Natural killer cell (primary cell): ENCODE measurements at places on chromosomes 11 and 22.

- peaks cover 55% of the 10 kb centered on the region for H3K4me1 ChIP-seq
- H3K27me3 ChIP-seq = no peaks in the 10 kb centered on the region
- no peak overlapping the region for H3K27ac ChIP-seq
- DNase-seq = no peak
Observed at GRCh38 chr22:49871482-49871881, 17.8 kb downstream of the ZBED4 start.

- no peak for DNase-seq
- H3K27ac ChIP-seq = no peak overlapping the region
- no peak overlapping the region for H3K4me3 ChIP-seq
- no peaks in the 10 kb centered on the region for H3K27me3 ChIP-seq
- H3K4me1 ChIP-seq = no peaks in the 10 kb centered on the region
Observed at GRCh38 chr11:15845261-15845660, 511.1 kb downstream of the SOX6 start.

GRCh38 chr11:65915101-65915820 lies 3.6 kb downstream of the C11orf68 start:
- no peak overlapping the region for H3K4me3 ChIP-seq
- H3K27ac ChIP-seq = no peak overlapping the region
- no peaks in the 10 kb centered on the region for H3K27me3 ChIP-seq

GRCh38 chr11:12167061-12168000 lies 56.9 kb downstream of the MICAL2 start:
- DNase-seq = no peak
- H3K27me3 ChIP-seq = no peaks in the 10 kb centered on the region
- H3K4me1 ChIP-seq = peaks cover 6% of the 10 kb centered on the region

DNA sequence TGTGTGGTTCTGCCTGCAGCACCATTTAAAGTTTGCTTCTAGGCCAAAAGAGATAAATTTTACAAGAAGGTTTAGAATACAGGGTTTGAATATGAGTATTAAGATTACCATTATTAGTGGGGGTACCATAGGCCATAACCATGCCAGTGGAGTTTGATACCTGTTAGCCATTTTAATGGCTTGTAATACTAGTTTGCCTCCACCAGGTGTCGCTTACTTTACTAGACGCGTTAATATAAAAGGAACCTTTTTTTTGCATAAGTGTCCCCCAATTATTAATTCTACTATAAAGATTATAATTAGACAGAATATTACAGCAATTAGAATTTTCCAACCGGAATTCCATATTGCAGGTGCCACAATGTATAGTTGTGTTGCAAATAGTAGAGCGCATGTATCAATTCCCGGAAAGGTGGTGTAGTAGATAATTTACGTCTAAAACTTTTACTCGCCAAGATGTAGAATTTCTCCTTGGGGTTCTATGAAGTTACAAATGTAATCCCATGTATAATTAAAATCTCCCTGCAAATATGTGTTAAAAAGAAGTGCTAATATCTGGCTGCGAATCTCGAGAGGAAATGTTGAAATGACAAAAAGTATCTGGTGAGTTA lies 16.1 kb downstream of the MS4A6E start:
- H3K4me3 ChIP-seq = no peak overlapping the region
- no peaks in the 10 kb centered on the region for H3K36me3 ChIP-seq
- H3K27ac ChIP-seq = no peak overlapping the region

DNA sequence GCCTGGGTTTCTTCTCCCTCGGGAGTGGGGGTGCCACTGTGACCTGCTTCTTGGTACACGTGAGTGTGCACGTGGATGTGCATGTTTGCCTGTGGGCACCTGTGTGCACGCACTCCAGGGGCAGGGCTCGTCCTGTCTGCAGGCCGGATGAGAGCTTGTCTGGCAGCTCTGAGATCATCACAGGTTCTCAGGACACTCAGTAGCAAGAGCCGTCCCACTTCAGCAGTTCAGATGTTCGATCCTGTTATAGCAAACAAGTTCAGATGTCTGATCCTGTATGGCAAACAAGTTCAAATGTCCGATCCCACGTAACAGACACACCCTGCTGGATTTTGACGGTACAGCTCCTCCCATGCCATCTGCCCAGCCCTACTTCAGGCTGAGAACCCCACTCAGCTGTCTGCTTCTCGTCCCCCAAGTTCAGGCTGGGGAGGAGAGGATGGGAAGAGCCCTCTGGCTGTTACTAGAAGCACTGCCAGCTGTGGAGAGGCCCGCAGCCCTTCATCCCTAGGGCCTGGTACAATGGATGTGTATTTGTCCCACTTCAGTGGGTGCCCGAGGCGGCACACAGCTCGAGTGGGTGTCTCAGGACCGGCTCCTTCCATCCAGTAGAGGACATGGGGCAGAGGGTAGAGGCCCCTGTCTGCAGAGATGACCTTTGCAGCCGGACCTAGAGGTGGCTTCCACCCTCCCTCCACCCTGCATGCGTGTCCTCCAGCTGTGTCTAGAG lies 1126.9 kb downstream of the BRD1 start:
- no peaks in the 10 kb centered on the region for H3K27me3 ChIP-seq
- H3K4me3 ChIP-seq = no peak overlapping the region
- no peak overlapping the region for H3K27ac ChIP-seq

- H3K27me3 ChIP-seq = no peaks in the 10 kb centered on the region
- peak overlapping the region; percentile 96 for H3K27ac ChIP-seq
- peak; percentile 85 for DNase-seq
- H3K4me3 ChIP-seq = no peak overlapping the region
- H3K4me1 ChIP-seq = peaks cover 35% of the 10 kb centered on the region
- H3K36me3 ChIP-seq = peaks cover 26% of the 10 kb centered on the region
Observed at GRCh38 chr22:23263651-23264555, 83.6 kb downstream of the BCR start.

DNA sequence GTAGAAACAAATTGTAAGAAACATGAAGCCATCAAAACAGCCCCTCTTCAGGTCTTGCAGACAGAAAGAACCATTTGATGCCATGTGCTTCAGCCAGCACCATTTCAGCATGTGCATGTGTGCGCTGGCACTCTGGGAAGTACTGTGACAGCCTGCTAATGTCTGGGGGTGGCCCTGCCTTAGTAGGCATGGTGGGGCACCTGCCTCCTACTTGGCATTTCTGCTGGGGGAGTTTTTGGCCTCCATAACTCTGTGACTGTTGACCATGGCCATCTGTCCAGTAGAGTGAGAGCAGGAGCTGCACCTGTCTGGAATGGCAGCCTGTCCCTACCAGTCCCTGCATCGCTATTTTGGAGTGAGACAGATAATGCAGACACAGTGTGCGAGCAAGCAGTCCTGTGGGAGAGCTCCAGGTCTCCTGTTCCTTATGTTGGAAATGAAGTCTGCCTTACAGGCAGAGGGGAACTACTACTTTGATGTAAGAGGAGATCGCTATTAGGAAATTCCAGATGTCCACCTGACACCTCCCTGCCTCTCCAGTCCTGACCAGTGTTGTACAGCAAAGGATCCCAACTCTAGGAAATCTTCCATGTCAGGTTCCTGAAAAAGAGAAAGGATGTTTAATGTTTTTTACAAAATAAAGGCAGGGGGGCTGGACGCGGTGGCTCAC lies 102.5 kb downstream of the ATXN10 start:
- H3K27me3 ChIP-seq = no peaks in the 10 kb centered on the region
- no peaks in the 10 kb centered on the region for H3K4me1 ChIP-seq
- no peak for DNase-seq
- H3K27ac ChIP-seq = no peak overlapping the region
- H3K4me3 ChIP-seq = no peak overlapping the region

GRCh38 chr11:90668502-90668901 lies 445.7 kb upstream of the CHORDC1 start:
- no peaks in the 10 kb centered on the region for H3K36me3 ChIP-seq
- H3K27me3 ChIP-seq = no peaks in the 10 kb centered on the region
- no peaks in the 10 kb centered on the region for H3K4me1 ChIP-seq
- H3K27ac ChIP-seq = no peak overlapping the region

DNA sequence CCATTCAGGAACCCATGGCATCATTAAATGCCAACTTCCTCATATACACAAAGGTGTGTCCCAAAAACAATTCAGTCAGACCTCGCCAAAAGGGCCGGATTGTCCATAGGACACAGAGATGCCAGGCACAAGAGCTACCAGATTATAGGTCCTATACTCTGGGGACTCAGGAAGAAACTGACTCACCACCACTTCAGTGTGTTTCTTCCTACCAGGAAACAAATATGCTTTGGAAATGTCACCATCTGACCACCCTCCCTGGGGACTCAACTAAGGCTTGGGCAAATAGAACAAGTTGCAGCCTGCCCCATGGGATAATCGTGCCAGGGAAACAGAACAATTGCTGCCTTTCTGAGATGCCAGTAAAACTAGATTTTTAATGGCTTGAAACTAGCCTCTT lies 11.7 kb downstream of the POU2AF3 start:
- no peak overlapping the region for H3K4me3 ChIP-seq
- H3K27ac ChIP-seq = no peak overlapping the region
- H3K36me3 ChIP-seq = no peaks in the 10 kb centered on the region
- no peak for DNase-seq

- no peak overlapping the region for H3K27ac ChIP-seq
- DNase-seq = no peak
- no peak overlapping the region for H3K4me3 ChIP-seq
- H3K4me1 ChIP-seq = no peaks in the 10 kb centered on the region
Observed at GRCh38 chr11:18427240-18427639, 15.1 kb downstream of the LDHC start.

DNA sequence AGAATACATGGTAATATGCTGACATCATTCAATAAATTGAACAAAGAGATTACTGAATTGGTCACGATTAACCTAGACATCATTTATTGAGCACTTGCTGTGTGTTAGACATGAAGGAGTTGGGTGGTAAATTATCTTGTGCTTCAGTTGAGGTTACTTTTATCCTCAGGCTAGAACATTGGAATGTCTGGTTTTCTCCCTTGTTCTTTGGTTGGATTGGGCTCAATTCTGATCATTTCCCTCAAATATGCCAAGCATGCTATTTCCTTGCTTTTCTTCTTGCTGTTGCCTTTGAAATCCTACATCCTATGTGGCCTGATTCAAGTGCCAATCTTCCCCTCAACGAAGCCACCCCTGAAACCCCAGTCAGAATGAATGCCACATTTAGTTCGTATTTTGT lies 65.8 kb downstream of the DEUP1 start:
- no peaks in the 10 kb centered on the region for H3K4me1 ChIP-seq
- H3K27me3 ChIP-seq = no peaks in the 10 kb centered on the region
- no peak for DNase-seq
- H3K4me3 ChIP-seq = no peak overlapping the region
- H3K36me3 ChIP-seq = no peaks in the 10 kb centered on the region

DNA sequence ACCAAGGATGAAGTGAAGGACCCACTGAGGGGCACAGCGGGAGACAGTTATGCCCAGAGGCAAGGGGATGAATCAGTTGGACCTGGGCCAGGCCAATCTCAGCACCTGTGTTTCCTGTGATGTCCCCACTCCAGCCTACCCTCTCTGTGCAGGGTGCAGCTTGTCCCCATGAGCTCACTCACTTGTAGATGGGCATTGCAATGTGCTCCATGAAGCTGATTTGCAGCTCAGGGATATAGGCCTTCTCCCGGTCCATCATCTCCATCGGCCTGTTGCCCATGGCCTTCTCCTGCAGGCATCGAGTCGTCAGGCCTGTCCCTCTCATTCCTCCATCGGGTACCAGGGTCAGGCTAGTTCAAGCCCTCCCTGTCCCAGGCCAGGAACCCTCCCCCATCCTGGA lies 96.2 kb downstream of the PDE2A start:
- no peak for DNase-seq
- peaks cover 6% of the 10 kb centered on the region for H3K4me1 ChIP-seq
- no peaks in the 10 kb centered on the region for H3K36me3 ChIP-seq
- H3K27ac ChIP-seq = no peak overlapping the region
- H3K4me3 ChIP-seq = no peak overlapping the region

DNA sequence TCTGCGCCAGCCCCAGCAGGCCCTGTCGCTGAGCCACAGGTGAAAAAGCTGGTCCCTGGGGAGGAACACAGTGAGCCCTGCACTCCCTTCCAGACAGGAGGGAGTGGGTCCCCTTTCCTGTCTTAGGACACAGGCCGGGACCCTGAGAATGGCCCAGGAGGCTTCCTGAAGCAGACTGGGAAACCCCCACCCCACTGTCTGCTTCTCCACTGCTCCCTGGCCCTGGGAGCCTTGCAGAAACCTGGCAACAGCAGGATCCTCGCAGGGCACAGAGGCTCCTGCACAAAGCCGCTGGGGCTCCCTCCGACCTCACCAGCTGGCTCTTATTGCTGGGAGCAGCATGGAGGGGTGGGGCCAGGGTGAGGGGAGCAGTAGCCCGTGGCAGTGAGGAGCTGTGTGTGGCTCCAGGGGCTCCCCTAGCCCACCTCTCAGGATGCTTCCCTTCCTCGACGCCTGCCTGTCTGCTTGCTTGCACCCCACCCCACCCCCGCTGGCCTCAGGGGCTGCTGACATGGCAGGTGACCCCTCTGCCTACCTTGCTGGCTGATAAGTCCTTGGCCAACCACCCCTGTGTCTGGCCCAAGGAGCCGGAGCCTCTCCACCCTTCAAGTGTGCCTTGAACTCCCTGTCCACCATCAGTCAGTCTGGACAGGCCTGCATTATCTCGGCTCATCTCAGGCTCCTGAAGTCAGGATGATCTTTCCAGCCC lies 72.1 kb upstream of the KCNQ1OT1 start:
- no peaks in the 10 kb centered on the region for H3K27me3 ChIP-seq
- H3K4me1 ChIP-seq = no peaks in the 10 kb centered on the region
- peak; percentile 4 for DNase-seq
- H3K27ac ChIP-seq = no peak overlapping the region
- H3K36me3 ChIP-seq = no peaks in the 10 kb centered on the region
- no peak overlapping the region for H3K4me3 ChIP-seq

- DNase-seq = peak; percentile 96
- H3K4me3 ChIP-seq = peak overlapping the region; percentile 84
- peak overlapping the region; percentile 100 for H3K27ac ChIP-seq
- peaks cover 16% of the 10 kb centered on the region for H3K36me3 ChIP-seq
Observed at GRCh38 chr11:65425105-65425970, 2.7 kb downstream of the NEAT1 start.

- H3K4me1 ChIP-seq = no peaks in the 10 kb centered on the region
- DNase-seq = no peak
- no peaks in the 10 kb centered on the region for H3K36me3 ChIP-seq
- no peak overlapping the region for H3K4me3 ChIP-seq
- no peak overlapping the region for H3K27ac ChIP-seq
- no peaks in the 10 kb centered on the region for H3K27me3 ChIP-seq
Observed at GRCh38 chr11:106228996-106229395, 151.5 kb downstream of the AASDHPPT start.

GRCh38 chr11:130601141-130601540 lies 152.7 kb downstream of the ADAMTS15 start:
- H3K27me3 ChIP-seq = no peaks in the 10 kb centered on the region
- H3K4me1 ChIP-seq = no peaks in the 10 kb centered on the region
- no peak overlapping the region for H3K27ac ChIP-seq
- DNase-seq = no peak

- DNase-seq = peak; percentile 81
Observed at GRCh38 chr11:122746050-122746478, 90.5 kb downstream of the UBASH3B start.

GRCh38 chr22:38649841-38650522 lies 6.2 kb downstream of the FAM227A start:
- H3K27ac ChIP-seq = no peak overlapping the region
- H3K4me1 ChIP-seq = no peaks in the 10 kb centered on the region
- no peak for DNase-seq

GRCh38 chr11:68889948-68890446 lies 13.6 kb downstream of the MRPL21 start:
- H3K36me3 ChIP-seq = peaks cover 40% of the 10 kb centered on the region
- no peak for DNase-seq
- H3K27me3 ChIP-seq = no peaks in the 10 kb centered on the region
- no peaks in the 10 kb centered on the region for H3K4me1 ChIP-seq
- no peak overlapping the region for H3K4me3 ChIP-seq

- no peak overlapping the region for H3K27ac ChIP-seq
- no peaks in the 10 kb centered on the region for H3K4me1 ChIP-seq
Observed at GRCh38 chr11:14861680-14862079, 30.4 kb downstream of the CYP2R1 start.
